ENCODE measurements at places on chromosomes 1 and 21. TPM values are rescaled to one million over a fixed set of nuclear protein-coding genes. Genes with fewer than 3 reads are reported as not detected.

GRCh38 chr1:149846042-149846441 is 53.3 kb upstream of the BOLA1 start:
- no peak for DNase-seq

DNA sequence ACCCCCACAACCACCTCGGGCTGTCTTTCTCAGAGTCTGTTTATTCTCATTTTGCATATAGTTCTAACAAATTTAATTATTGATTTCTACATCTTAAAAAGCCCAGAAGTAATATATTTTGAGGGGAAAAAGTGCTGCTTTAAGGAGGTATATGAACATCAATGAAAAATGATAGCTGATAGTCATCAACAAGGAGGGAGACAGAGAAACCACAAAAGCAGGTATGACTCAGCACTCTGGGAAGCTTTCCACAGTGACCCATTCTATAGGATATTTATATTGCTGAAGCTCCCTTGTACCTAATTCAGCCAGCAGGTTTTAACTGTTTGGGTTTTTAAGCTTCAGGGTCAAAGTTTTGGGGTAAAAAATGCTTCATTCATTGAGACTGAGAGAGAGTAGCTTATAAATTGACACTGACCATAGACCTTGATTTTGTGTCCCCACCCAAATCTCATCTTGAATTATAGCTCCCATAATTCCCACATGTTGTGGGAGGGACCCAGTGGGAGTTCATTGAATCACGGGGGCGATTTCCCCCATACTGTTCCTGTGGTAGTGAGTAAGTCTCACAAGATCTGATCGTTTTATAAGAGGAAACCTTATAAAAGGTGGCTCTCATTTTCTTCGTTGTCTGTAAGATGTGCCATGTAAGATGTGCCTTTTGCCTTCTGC is 27.4 kb downstream of the VANGL1 start:
- no peak for DNase-seq

DNA sequence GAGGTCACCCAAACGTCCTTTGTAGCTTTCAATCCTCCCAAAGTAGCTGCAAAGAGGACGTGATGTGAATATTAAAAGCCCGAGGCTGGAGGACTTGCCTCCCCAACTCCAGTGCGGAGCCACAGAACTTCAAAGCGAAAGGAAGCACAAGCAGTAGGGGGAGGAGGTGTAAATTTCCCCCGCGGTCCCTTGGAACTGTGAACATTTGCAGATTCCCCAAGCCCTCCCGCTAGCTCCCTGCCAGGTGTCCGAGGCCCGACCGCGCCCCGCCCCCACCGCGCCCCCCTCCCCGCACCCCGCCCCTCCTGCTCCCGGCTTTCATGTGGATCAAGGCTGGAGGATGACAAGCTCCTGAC is 41.5 kb upstream of the HAO2 start:
- no peak for DNase-seq

DNA sequence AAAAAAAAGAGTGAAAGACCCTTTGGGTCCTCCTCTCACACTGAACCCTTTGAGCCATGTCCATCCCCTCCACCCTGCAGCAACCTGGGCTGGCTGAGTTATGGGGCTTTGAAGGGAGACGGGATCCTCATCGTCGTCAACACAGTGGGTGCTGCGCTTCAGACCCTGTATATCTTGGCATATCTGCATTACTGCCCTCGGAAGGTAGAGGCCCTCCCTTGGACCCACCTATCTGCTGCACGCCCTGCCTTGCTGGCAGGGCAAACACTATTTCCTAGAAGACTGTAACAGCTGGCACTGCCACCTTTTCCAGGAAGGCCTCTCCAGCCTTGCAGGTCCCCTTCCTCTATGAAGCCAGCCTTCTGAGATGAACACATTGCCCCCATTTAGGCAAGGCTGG is 1.1 kb downstream of the SLC50A1 start:
- no peak for DNase-seq

- DNase-seq: no peak
These were observed 5.3 kb downstream of the LUZP1 start for GRCh38 chr1:23163395-23163794.

DNA sequence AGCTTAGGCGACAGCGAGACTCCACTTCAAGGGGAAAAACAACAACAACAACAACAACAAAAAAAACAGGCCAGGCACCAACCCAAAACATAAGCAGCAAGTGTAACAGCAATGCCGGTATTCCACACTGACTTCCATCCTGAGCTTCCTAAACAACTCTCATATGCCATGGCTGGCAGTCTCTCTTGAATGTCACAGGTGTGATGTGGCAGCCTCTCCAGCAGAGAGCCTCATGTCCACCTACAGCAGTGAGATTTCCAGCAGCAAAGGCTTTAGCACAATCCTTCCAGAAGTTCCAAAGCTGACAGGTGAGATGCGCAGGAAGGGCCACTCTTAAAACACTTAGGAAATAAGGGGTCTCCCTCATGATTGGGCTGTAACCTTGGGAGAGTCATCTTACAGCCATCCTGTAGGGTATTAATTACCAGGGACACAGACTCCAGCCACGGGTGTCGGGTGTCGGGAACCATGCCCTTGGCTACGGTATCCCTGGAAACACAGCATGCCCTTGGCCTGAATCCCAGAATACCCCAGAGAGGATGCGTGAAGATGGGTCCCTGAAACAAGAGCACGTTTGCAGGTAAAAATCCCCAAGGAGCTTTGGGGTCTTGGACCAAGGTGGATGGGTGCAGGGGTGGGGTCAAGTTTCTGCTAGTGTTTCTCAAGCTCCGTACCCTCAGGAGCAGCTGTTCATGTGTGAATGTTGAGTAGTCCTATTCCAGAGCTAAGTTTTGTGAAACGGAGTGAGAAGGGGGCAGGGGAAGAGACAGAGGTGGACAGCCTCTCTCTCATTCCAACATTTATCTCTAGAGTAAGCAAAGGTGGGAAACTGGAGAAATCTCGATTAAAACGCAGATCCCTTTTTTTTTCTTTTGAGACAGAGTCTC is 31.4 kb downstream of the CLSTN1 start:
- DNase-seq: no peak

DNA sequence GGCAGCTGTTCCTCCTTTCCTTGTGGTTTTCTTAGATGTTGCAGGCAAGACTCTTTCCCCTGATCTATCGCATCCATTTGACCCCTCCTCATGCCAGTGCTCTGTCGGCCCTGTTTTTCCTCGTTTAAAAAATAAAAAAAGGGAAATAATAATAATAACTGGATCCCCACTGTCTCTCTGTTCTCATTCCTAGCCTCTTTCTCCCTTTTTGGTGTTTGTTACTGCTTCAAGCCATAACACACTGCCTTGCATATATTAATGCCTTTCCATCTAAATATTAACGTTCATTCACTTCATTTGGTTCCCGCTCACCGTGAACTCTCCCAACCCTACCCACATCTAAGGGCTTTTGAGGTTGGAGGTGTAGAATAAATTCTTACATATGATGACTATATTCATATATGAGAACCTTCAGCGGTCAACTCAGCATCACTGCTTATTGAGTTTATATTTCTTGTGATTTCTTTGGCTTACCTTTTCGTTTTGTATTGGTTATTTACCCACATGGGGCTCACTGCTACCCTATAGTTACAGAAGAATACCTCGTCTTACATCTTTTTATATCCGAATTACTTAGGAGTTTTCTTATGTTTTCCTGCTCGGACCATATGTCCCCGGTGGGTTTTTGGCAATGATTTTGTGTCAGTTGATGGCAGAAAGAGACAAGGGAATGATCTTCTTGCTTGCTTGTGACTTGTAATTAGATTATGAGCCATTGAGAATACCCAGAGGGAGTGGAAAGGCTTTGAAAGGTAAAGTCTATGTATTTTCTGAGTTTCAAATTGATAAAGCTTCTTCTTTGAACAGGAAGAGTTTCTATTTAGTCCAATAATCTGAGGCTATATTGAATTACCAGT is 805 bp downstream of the ATG4C start:
- no peak for DNase-seq

Gene AGMAT
- total RNA-seq: 0.13 TPM
